ENCODE measurements at places on chromosomes 11 and 22.

DNA sequence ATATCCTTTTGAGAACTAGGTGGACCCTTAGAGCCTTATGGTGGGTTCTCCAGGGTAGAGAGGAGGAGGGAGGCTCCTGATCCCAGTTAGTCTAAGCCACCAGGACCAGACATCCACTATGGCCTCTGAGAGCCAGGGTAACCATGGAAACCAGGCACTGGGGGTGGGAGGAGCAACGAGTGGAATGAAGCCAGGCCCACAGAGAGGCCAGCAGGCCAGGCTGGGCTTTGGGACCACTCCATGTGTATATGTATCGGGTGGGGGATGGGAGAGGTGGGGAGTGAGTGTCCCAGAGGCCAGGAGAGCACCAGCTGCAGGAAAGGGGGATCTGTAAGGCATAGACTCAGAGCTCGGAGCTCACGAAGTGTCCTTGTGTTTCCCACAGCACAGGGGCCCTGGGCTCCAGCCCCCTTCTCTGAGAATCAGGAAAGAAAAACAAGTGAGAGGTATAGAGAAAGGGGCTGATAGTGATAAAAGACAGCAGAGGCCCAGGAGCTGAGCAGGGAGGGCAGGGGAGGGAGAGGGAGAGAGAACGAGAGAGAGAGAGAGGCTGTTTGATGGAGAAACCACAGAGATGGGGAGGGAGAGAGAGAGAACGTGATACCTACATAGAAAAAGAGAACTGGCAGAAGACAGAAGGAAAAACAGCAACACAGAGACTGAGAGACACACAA is 15.5 kb upstream of the TSPAN18 start:
- DNase-seq, result no peak

DNA sequence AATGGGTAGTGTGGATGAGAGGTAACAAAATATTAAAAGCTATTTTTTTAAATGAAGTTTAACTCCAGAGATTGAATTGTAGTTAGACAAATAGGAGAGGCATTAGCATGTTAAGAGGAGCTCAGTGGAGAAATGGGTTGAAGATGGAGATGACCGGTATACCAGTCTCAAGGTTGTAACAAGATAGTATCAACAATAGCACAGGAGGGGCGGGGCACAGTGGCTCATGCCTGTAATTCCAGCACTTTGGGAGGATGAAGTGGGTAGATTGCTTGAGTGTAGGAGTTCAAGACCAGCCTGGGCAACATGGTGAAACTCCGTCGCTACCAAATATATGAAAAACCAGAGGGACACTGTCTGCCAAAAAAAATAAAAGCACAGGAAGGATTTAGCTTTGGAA is 6.0 kb upstream of the ANKRD42 start:
- DNase-seq, result no peak

- DNase-seq, result no peak
These were observed 17.2 kb downstream of the MPPED2 start for GRCh38 chr11:30568931-30569330.

GRCh38 chr11:46238967-46239800 is 38.3 kb upstream of the CREB3L1 start:
- peak; percentile 57 for DNase-seq

GRCh38 chr22:43205261-43205691 is 18.3 kb upstream of the TTLL12 start:
- peak; percentile 9 for DNase-seq

Data from stimulated activated CD8-positive, alpha-beta memory T cell treated with anti-CD3 and anti-CD28 coated beads, Interleukin-4, amount 100 ng/mL, for 1 hour (primary cell).